Activated T-cell treated with anti-CD3 and anti-CD28 coated beads, Interleukin-2, amount 50 U/mL, for 72 hours (primary cell): ENCODE measurements at places on chromosomes 5 and 9. TPM values are rescaled to one million over a fixed set of nuclear protein-coding genes. Genes with fewer than 3 reads are reported as not detected.

Gene ORM2
- not detected for total RNA-seq

GRCh38 chr5:165157219-165157618 is 1651.8 kb downstream of the MAT2B start:
- no peaks in the 10 kb centered on the region for H3K36me3 ChIP-seq
- no peak overlapping the region for H3K4me3 ChIP-seq
- H3K4me1 ChIP-seq, result no peaks in the 10 kb centered on the region
- no peak for DNase-seq
- H3K27me3 ChIP-seq, result no peaks in the 10 kb centered on the region

GRCh38 chr9:69885931-69886330 is 65.3 kb downstream of the CFAP95 start:
- H3K36me3 ChIP-seq, result no peaks in the 10 kb centered on the region
- H3K27me3 ChIP-seq, result peaks cover 32% of the 10 kb centered on the region
- no peak overlapping the region for H3K4me3 ChIP-seq
- no peak for DNase-seq

Gene FANCG
- total RNA-seq, result 94.8 TPM

Gene PRPF4
- total RNA-seq, result 34.0 TPM
